ENCODE measurements at places on chromosomes 12 and 14.

GRCh38 chr12:58296863-58297262 lies 355.5 kb downstream of the ATP23 start:
- DNase-seq: no peak

DNA sequence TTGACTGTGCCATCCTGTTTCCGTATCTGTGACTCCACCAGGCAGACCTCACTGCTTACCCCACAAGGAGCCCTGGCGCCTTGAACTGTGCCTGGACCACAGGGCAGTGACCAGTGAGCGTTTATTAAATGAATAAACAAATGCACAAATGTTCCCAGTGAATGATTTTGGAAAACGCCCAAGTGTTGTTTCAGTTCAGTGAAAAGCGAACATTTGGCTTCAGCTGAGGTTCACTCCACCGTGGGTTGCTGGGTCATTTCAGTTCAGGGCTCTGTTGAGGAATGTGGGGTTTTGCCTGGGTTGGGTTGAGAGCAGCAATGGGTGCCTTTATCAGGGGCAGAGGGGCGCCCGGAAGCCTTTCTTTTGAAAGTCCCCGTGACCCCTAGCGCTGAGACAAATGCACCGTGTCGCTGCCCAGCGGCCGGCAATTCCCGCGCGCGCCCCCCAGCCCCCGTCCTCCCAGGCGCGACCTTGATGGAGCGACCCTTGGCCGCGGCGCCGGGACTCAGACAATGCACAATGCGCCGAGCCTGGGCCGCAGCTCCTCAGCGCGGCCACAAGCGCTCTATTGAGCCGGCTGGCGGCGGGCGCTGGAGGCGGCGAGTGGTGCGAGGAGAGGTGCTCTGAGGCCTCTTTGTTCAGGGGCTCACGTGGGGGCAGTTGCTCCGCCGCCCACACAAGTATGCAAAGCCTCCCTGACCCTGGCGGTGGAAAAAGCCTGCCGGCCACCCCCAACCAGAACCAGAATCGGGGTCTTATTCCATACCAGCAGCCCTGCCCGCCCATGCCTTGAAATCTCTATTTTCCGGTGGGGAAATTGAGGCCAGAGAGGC lies 40.5 kb upstream of the CLMN start:
- DNase-seq: no peak

- no peak for DNase-seq
Measured at GRCh38 chr12:123512838-123513665, 20.5 kb downstream of the RILPL1 start.

DNA sequence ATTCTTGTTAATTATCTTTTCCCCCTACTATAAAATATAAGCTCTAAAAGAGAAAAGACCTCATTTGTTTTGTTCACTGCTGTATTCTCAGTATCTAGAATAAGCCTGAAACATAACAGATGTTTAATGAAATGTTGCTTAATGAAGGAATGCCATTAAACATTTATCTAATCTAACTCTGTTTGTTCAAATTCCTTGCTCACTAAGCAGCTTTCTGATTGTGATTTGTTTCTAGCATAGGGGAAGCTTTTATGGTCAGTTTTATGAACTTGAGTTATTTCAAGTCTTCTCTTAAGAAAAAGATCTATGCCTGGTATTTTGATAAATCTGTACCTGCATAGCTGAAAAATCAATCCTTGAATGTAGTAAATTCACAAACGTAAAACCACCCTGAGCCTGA lies 308.6 kb downstream of the CCDC91 start:
- DNase-seq: no peak

GRCh38 chr12:49698619-49699545 lies 8.3 kb downstream of the FMNL3 start:
- no peak for DNase-seq

GRCh38 chr14:76844223-76844622 lies 18.0 kb downstream of the LRRC74A start:
- no peak for DNase-seq

DNA sequence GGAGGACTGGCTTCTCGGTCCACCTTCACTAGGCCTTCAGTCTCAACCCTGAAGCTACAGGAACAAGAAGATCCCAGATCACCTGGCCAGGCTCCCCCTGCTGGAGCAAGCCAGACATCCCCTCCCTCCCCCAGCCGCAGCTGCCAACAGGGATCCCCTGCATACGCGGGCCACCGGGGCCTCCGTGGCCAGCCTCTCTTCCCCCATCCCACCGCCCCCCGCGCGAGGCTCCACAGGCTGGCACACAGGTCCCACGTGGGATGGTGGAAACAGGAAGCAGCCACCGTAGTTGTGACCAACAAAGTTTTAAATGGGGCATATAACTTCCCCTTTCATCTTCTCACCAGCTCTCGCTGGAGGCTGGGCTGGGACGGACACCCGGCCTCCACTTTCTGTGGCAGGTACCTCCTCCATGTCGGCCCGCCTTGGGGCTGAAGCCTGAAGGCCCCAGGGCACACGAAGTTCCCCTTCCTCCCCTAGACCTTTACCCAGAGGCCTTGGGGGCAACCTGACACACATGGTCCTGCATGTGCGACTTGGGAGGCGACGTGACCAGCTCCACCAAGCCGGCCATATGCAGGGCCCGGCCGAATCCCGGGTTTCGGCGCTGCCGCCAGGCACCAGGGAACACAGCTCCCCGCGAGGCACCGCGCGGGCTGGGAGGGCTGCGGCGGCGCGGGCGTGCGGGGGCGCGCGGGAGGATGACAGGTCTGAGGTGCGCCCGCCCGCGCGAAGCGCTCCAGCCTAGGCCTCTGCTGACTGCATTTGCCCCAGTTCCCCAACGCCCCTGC lies 44.4 kb upstream of the PNMA1 start:
- DNase-seq: no peak

- no peak for DNase-seq
Measured at GRCh38 chr14:34710006-34710405, 4.4 kb downstream of the CFL2 start.

DNA sequence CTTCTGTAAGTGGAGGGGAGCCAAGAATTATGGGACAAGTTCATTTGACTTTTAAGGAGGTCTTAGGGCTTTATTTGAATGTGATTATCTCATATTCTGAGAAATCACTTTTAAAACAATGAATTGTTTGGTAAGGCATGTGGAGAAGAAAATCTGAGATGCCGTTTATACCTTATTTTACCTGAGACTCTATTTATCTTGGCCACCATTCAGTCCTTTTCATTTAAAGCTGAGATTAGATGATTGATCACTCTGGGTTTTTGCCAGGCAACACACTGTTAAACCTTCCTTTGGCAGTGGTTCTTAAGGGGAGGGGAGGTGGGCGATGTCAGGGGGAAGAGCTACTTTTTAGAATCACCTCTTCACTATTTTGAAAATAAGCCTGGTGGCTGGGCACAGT lies 11.4 kb downstream of the CAND1 start:
- no peak for DNase-seq

DNA sequence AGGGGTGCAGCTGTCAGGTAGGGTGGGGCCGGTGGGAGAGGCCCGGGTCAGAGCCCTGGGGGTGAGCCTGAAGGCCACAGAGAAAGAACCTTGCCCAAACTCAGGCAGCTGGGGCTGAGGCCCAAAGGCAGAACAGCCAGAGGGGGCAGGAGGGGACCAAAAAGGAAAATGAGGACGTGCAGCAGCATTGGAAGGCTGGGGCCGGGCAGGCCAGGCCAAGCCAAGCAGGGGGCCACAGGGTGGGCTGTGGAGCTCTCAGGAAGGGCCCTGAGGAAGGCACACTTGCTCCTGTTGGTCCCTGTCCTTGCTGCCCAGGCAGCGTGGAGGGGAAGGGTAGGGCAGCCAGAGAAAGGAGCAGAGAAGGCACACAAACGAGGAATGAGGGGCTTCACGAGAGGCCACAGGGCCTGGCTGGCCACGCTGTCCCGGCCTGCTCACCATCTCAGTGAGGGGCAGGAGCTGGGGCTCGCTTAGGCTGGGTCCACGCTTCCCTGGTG lies 10.5 kb downstream of the MMP14 start:
- DNase-seq: no peak

DNA sequence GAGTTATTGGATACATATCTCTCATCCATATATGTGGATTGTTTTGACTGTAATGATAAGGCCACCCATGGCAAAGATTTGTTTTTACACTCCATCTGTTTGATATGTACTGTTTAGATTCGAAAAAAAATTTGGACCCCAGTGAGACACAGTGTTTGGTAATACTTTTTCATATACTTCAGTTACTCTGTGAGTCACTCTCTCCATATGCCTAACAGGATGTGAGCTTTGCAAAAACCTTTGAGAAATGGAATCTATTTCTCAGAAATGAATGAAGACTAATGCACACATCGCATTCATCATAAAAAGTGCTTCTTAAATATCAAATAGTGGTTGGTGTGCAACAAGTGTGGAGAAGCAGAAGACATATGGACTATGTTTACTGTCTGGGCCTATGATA lies 781.5 kb downstream of the SLC6A15 start:
- DNase-seq: no peak

- DNase-seq: no peak
Measured at GRCh38 chr12:64669270-64669842, 59.1 kb downstream of the RASSF3 start.

DNA sequence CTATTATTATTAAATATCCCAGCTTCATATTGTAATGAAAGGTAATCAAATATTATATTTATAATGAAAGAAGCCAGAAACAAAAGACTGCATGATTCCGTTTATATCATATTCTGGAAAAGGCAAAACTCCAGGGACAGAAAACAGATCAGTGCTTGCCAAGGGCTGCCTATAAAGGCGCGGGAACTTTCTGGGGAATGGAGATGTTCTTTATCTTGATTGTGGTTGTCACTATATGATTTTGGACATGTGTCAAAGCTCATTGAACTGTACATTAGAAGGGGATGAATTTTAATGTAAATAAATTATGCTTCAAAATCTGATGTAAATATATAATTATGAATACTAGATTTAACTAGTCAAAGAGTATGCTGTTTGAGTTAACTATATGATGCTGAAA lies 115.4 kb upstream of the KRAS start:
- DNase-seq: no peak

GRCh38 chr12:47755655-47756562 lies 2.8 kb downstream of the RAPGEF3 start:
- no peak for DNase-seq

DNA sequence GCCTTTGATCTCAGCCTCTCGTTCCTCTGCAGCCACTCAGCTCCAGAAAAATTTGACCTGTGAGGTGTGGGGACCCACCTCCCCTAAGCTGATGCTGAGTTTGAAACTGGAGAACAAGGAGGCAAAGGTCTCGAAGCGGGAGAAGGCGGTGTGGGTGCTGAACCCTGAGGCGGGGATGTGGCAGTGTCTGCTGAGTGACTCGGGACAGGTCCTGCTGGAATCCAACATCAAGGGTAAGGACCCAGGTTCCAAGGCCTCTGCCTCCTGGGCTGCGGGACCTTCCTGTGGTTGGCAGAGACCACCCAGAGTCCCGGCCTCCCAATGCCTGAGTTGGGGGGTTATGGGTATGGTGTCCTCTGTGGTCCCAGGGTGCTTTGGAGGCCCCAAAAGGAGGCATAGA lies 4.5 kb upstream of the GPR162 start:
- DNase-seq: no peak

DNA sequence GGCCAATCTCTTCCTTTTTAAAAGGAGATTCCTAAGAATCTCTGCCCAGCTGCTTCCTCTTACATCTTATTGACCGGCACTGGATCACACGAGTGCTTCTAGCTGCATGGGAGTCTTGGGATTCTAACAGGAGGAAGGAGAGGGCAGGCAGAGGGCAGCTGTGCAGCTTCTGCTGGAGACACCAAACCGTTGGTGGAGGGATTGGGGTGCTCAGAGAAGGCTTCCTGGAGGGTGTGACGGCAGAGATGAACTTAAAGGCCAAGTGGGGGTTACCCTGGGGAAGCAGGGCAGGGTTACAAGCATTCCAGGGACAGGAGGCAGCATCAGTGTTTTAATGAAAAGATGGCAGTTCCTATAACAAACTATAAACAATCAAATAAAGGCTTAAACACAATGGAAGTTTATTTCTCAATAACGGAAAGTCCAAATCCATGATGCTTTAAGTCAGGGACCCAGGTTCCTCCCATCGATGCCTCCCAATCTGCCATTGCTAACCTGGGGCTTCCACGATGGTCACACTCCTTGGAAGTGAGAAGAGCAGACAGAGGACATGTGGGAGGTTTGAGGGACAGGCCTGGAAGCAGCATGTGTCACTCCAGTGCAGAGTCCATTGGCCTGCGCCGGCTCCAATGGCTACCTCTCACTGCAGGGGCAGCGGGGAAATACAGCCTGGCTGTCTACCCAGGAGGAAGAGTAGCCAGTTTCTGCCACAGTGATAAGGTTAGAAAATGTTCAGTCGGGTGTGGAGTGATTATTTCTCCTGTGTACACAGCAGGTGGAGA lies 53.1 kb upstream of the DDX11 start:
- DNase-seq: no peak

DNA sequence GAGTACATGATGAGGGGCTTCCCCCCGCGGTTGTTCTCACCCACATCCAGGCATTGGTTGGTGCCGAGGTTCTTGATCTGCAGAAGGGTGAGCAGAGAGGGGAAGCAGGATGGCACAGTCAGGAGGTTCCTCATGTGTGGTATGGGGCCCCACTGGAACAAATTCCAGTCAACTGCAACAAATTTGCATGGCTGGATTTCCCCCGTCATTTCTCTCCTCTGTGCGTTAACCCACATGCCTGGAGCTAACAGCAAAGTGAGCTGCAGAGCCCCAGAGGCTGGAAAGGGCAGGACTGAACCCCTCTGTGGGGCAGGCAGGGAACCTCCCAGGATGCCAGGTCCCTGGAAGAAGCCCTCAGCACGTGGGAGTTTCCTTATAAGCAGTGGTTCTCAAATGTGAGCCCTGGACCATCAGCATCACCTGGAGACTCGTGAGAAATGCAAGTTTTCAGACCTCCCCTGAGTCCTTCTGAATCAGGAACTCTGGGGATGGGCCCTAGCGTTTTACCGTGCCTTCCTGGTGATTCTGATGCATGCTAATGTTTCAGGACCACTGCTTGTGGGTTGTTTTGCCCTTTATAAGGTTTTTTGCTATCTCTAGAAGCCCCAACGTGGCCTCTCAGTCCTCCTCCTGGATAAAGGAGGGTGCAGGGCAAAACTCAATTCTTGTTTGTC lies 11.0 kb upstream of the CELA1 start:
- no peak for DNase-seq

DNA sequence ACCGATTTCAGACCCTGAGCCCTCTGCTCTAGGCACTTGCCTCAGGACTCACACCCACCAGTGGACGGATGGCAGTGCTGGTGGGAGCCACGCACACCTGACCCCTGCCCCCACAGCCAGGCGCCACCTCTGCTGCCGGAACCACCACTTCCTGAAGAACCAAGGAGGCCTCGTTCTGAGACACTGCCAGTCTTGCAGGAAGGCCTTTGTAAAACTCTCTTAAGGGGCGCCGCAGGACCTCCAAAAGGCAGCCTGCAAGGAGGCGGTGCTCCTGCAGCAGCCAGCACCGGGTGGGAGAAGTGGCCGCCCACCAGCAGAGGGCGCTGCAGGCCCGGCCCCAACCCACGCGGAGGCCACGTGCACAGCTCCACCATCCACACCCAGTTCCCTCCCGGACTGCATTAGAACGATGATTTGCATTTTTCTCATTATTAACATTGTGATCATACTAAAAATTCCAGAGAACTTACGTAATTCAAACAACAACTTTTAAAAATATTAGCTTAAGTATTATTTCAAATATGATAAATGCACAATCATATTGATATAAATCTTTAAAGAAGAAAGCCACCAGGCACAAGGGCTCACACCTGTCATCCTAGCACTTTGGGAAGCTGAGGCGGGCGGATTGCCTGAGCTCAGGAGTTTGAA lies 12.8 kb downstream of the STX2 start:
- no peak for DNase-seq

- DNase-seq: no peak
Measured at GRCh38 chr14:35121026-35121886, 534 bp downstream of the PPP2R3C start.

Measured in NCI-H1417 treated with DMSO at 0.1 percent for 48 hours (cell line).